ENCODE measurements at places on chromosomes 12 and 14. TPM values are rescaled to one million over a fixed set of nuclear protein-coding genes. Genes with fewer than 3 reads are reported as not detected.

The SYNDIG1L gene
- 0.12 TPM for total RNA-seq

The CBLN3 gene
- total RNA-seq: 1.4 TPM

The ORMDL2 gene
- total RNA-seq: 17.1 TPM

The ITPR2 gene
- 13.0 TPM for total RNA-seq

The NELL2 gene
- total RNA-seq: 0.52 TPM

The P2RX7 gene
- total RNA-seq: 1.3 TPM

The FOXG1 gene
- total RNA-seq: not detected

The SLC8A3 gene
- total RNA-seq: 1.4 TPM

The CLBA1 gene
- total RNA-seq: 2.2 TPM

DNA sequence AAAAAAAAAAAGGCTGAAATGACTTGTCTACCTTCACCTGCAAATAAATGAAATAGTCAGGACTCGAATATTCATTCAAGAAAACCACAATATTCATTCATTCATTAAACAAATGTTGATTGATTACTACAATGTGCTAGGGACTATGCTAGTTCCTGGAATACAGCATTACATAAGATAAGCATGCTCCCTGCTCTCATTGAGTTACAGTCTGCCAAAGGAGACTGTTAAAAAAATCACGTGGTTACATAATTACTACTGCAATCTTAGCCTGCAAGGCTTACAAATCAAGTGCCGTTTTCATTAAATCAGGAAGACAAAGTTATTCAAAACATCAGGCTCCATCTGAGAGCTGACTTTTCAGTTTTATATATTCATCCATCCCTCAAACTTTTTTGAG lies 70.4 kb upstream of the RIC8B start:
- no peaks in the 10 kb centered on the region for H3K27me3 ChIP-seq
- H3K36me3 ChIP-seq: no peaks in the 10 kb centered on the region
- H3K27ac ChIP-seq: no peak overlapping the region
- no peaks in the 10 kb centered on the region for H3K4me1 ChIP-seq

GRCh38 chr14:95191445-95192199 lies 34.3 kb upstream of the DICER1 start:
- no peaks in the 10 kb centered on the region for H3K27me3 ChIP-seq
- no peak for DNase-seq
- H3K36me3 ChIP-seq: no peaks in the 10 kb centered on the region
- peak overlapping the region; percentile 46 for H3K27ac ChIP-seq
- no peaks in the 10 kb centered on the region for H3K4me1 ChIP-seq

- no peaks in the 10 kb centered on the region for H3K36me3 ChIP-seq
- H3K27me3 ChIP-seq: no peaks in the 10 kb centered on the region
- H3K4me1 ChIP-seq: no peaks in the 10 kb centered on the region
- no peak for DNase-seq
These were observed 101.6 kb downstream of the RMST start for GRCh38 chr12:97564236-97564635.

DNA sequence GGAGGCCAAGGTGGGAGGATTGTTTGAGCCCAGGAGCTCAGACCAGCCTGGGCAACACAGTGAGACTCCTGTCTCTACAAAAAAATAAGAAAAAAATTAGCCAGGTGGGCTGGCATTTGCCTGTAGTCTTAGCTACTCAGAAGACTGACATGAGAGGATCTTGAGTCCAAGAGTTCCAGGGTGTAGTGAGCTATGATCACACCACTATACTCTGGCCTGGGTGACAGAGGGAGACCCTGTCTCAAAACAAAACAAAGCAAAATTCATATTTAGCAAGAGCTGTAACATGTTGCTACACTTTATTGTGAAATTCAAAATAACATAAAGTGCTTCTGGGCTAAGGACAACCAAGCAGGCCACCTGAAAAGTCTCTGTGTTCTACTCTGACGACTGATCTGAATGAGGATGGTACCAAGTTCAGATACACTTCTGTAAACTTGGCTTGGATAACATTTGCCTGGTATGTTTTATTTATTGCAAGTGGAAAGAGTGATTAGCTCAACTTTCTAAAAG lies 11.6 kb upstream of the STRN3 start:
- no peak overlapping the region for H3K27ac ChIP-seq
- no peaks in the 10 kb centered on the region for H3K27me3 ChIP-seq
- no peak for DNase-seq

- H3K36me3 ChIP-seq: no peaks in the 10 kb centered on the region
- no peaks in the 10 kb centered on the region for H3K27me3 ChIP-seq
- H3K4me3 ChIP-seq: no peak overlapping the region
- H3K27ac ChIP-seq: no peak overlapping the region
- no peak for DNase-seq
- H3K4me1 ChIP-seq: no peaks in the 10 kb centered on the region
These were observed 99.7 kb upstream of the C14orf180 start for GRCh38 chr14:104479901-104480300.

DNA sequence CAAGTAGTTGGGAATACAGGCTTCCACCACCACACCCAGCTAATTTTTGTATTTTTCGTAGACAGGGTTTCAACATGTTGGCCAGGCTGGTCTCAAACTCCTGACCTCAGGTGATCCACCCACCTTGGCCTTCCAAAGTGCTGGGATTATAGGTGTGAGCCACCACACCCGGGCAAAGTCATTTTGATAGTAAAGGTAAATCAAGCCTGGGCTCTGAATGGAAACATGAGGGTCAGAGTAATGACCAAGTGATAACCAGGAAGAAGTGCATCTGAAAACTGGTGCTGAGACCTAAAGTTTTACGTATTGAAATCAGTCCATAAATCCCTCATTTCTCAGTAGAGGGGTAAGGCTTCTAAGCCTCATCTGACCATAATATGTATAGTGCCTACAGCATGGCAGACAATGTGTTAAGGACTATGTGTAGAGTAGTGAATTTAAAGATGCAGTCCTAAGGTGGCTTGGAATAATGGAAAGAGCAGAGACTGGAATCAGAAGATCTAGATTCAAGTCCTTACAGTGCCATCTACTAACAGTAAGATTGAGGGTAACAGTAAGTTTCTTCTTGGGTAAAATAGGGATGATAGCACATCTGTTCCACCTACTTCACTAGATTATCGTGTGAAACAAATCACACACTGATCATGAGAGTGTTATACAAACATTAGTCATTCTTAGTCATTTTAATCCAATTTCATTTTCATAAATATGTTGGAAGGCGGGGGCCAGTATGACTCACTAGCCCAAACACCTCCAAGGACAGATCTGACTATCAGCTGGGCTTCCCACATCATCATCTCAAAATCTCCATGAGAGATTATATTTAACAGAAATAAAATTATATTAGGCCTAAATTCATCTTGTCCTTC lies 11.2 kb downstream of the MAP4K5 start:
- peaks cover 9% of the 10 kb centered on the region for H3K4me1 ChIP-seq
- DNase-seq: no peak
- H3K27ac ChIP-seq: peak overlapping the region; percentile 11
- H3K36me3 ChIP-seq: no peaks in the 10 kb centered on the region
- H3K4me3 ChIP-seq: no peak overlapping the region
- H3K27me3 ChIP-seq: no peaks in the 10 kb centered on the region

DNA sequence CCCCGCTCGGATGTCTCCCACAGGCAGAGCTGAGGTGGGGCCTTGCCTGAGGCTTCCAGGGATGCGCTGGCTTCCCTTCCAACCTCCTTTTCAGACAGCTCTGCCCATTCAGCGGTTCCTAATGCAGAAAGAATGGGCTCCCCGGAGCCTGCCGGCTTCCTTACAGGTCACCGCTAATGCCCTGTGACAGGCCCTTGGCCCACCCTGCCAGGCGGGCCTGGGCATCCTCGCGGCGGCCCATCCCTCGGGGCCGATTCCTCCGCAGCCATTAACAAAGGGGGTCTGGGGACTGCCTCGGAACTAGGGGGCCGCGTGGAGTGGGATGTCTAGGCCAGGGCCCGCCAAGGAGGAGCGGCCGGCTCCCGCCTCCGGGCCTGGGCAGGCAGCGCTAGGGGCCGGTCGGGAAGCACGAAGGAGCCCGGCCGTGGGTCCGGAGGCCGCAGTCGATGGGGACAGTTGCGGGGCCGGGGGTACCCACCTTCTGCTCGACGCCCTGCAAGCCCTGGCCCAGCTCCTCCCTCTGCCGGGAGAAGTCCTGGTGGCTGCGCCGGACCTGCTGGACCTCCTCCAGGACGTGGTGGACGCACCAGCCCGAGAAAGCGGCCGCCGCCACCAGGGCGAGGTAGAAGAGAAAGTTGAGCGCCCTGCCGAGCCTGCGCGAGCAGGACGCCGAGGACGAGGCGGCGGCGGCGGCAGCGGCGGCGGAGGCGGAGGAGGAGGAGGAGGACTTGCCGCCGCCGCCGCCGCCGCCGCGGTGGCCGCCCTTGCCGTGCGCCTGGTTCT lies 738 bp downstream of the CKAP4 start:
- no peak for DNase-seq
- peaks cover 11% of the 10 kb centered on the region for H3K36me3 ChIP-seq
- H3K27me3 ChIP-seq: no peaks in the 10 kb centered on the region
- peaks cover 45% of the 10 kb centered on the region for H3K4me1 ChIP-seq
- peak overlapping the region; percentile 80 for H3K4me3 ChIP-seq

DNA sequence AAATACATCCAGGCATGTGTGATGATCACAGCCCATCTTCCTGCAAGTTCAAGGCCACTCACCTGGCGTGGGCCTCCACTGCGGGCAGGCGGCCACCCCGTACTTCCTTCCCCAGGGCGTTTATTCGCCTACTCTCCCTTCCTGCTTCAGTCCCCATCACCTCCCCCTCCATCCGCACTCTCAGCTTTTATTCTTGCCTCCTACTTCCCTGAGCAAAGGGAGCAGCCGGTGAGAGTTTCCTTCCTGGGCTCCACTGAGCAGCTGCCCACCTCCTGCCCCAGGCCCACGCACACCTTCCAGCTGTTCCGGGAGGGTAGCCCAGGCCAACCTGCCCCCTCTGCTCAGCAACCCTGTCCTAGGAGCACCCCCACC lies 4.1 kb downstream of the CYP46A1 start:
- no peak overlapping the region for H3K4me3 ChIP-seq
- H3K4me1 ChIP-seq: peaks cover 9% of the 10 kb centered on the region
- no peaks in the 10 kb centered on the region for H3K36me3 ChIP-seq
- DNase-seq: peak; percentile 34

- no peaks in the 10 kb centered on the region for H3K27me3 ChIP-seq
- H3K27ac ChIP-seq: peak overlapping the region; percentile 51
- no peak for DNase-seq
- no peaks in the 10 kb centered on the region for H3K4me1 ChIP-seq
- H3K36me3 ChIP-seq: peaks cover 76% of the 10 kb centered on the region
These were observed 45.8 kb downstream of the SSH1 start for GRCh38 chr12:108811411-108812180.

- H3K36me3 ChIP-seq: no peaks in the 10 kb centered on the region
- no peak for DNase-seq
- no peaks in the 10 kb centered on the region for H3K27me3 ChIP-seq
- H3K4me1 ChIP-seq: peaks cover 50% of the 10 kb centered on the region
- H3K27ac ChIP-seq: no peak overlapping the region
These were observed 42.9 kb downstream of the CCDC85C start for GRCh38 chr14:99560922-99561683.

GRCh38 chr14:84085493-84085892 lies 1444.5 kb upstream of the FLRT2 start:
- no peak for DNase-seq
- no peak overlapping the region for H3K4me3 ChIP-seq
- no peaks in the 10 kb centered on the region for H3K36me3 ChIP-seq
- H3K4me1 ChIP-seq: no peaks in the 10 kb centered on the region
- H3K27me3 ChIP-seq: no peaks in the 10 kb centered on the region
- no peak overlapping the region for H3K27ac ChIP-seq

DNA sequence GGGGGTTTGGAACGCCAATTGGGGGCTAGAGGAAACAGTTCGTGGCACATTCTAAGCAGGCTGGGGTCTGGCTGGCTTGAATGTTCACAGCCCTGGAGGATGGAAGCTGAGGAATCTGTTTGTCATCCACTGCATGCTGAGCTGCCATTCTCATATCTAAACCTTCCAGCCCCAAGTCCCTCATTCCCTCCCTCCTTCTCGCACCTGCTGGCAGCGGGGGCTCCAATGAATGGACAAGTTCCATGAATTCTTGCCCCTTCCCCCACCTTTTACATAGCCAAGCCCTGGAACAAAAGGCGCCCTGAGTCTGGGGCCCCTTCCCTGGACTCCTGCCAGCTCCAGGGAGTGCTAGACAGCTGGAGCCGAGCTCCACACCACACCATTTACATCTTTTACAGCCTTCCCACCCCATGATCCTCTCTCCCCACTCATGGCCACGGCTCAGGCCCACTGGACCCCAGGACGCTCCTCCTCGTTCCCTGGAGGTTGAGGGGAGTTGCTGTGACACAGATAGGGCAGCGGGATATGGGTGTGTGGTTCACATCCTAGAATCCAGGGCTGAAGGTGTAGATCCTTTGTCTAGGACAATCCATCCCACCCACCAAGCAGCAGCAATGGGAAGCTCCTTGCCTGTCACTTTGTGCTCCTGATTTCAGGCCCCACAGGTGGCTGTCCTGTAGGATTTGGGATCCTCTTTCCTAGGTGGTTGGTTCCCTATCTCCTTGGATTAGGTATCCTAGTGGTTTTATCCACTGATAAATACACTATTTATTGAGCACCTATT lies 21.7 kb upstream of the VRTN start:
- H3K4me3 ChIP-seq: no peak overlapping the region
- DNase-seq: no peak
- no peak overlapping the region for H3K27ac ChIP-seq
- no peaks in the 10 kb centered on the region for H3K27me3 ChIP-seq
- no peaks in the 10 kb centered on the region for H3K4me1 ChIP-seq

- H3K36me3 ChIP-seq: no peaks in the 10 kb centered on the region
- no peak overlapping the region for H3K4me3 ChIP-seq
- no peak for DNase-seq
- H3K27me3 ChIP-seq: no peaks in the 10 kb centered on the region
- no peak overlapping the region for H3K27ac ChIP-seq
These were observed 202.2 kb downstream of the TMEM132D start for GRCh38 chr12:129701631-129702101.

GRCh38 chr14:54882521-54882920 lies 20.1 kb downstream of the GCH1 start:
- H3K27ac ChIP-seq: peak overlapping the region; percentile 66
- H3K4me3 ChIP-seq: peak overlapping the region; percentile 43
- no peak for DNase-seq
- no peaks in the 10 kb centered on the region for H3K36me3 ChIP-seq

DNA sequence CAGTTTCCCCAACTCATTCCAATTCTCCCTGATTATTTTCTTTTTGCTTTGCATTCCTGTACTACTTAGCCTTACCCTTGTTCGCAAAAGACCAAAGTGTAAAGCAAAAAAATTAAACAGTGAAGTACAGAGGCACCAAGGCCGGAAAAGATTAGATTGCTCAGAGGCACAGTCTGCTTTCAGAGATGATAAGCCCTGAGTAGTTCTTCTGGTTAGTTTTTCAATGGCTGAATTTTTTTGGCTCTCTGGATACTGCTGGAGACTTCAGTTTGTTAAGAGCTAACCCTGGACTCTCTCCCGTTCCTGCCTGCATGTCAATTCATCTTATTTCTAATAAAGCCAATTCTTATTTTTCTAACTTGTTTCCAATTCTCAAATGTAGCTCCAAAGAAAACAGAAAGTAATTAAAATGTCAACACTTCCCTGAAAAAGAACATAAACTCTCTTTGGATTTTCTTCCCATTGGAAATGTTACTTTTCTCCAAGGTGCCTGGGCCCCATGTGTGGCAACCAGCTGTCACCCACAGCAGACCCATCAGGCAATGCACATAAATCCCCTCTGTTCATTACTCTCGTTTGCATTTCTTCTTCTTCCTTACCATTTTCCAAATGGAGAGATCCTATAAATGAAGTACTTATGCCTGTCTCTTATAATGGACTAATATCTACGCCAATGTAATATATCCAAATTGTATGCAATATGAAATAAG lies 142.8 kb downstream of the BTG1 start:
- H3K4me1 ChIP-seq: peaks cover 33% of the 10 kb centered on the region
- no peak for DNase-seq
- H3K4me3 ChIP-seq: no peak overlapping the region
- H3K27ac ChIP-seq: peak overlapping the region; percentile 13
- H3K27me3 ChIP-seq: no peaks in the 10 kb centered on the region
- H3K36me3 ChIP-seq: no peaks in the 10 kb centered on the region

GRCh38 chr14:77186911-77187648 lies 5.5 kb downstream of the TMEM63C start:
- no peak overlapping the region for H3K4me3 ChIP-seq
- H3K27me3 ChIP-seq: no peaks in the 10 kb centered on the region
- H3K27ac ChIP-seq: no peak overlapping the region
- no peaks in the 10 kb centered on the region for H3K4me1 ChIP-seq
